ENCODE measurements at places on chromosomes 2 and 18.

DNA sequence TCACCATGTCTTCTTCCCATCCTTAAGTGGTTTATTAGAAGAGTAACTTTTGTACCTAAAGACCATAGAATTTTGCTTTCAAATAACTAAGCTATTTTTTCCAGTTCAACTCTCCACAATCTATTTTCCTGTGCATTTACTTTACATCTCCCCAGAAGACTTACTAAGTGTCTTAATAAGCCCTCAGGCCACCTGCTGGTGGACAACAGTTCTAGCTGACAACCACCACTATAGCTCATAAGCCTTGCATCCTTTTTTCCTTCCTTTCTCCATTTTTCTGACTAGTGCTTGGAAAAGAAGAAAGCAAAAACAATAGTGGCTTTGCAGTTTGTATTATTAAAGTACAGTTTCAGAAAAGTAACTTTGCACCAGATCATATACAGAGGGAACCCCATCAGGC lies 149.5 kb upstream of the TMEM200C start:
- DNase-seq: no peak

DNA sequence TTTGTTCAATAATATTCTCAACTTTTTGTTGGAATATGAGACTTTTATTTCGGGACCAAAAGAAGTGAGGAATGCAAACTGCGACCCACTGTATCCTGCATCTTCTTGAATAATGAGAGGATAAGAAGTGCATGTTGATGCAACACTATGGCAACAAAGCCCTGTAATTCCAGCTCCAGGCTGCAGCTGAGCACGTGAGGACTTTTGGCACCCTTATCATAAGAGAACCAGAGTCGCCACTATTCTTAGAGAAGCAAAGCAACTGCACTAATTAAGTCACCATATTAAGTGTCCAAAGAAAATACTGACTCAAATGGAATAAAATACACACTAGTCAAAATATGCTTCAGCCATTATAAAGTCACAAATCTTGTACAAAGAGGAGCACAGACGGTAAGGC lies 65.8 kb downstream of the FAM210A start:
- DNase-seq: peak; percentile 34

GRCh38 chr2:23460228-23460627 lies 75.2 kb downstream of the KLHL29 start:
- DNase-seq: no peak

GRCh38 chr2:46246790-46247189 lies 50.4 kb upstream of the EPAS1 start:
- no peak for DNase-seq

DNA sequence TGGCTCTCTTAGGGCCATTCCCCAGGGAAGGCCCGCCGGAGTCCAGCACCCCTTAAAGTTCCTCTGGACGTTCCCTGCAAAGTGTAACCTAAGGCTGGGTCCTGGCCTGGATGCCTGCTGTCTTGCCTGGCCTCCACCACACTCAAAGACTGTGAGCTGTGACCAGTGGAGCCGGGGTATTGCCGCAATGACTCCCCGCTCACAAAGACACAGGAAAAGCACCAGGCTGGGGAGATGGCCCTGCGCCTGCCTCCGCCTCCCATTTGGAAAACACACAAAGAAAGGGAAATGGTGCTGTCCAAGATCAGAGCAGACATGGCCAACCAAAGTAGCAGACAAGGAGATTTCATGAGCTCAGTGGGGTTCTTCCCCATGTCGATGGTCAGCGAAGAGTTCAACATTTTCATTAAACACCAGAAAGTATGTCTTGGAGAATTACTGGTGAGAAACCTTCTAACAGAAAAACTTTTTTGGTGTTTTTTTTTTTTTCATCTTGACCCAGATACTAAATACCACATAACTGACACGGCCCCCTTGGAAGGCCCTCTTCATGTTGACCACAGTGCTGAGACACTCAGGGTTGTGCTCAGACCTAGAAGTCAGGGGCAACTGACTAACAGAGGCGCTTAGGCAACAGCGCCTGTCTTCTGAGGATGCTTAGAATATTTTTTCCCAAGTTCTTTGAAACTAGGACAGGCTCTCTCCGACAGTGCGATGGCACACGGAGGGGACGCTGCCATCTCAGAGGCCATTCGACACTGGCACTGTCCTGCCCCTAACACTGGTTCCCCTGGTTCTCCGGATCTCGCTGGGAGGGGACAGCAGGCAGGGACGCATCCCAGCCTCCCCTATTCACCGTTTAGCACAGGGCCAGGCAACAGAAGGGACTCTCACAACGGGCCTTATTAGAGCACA lies 226.4 kb upstream of the ID2 start:
- DNase-seq: no peak

DNA sequence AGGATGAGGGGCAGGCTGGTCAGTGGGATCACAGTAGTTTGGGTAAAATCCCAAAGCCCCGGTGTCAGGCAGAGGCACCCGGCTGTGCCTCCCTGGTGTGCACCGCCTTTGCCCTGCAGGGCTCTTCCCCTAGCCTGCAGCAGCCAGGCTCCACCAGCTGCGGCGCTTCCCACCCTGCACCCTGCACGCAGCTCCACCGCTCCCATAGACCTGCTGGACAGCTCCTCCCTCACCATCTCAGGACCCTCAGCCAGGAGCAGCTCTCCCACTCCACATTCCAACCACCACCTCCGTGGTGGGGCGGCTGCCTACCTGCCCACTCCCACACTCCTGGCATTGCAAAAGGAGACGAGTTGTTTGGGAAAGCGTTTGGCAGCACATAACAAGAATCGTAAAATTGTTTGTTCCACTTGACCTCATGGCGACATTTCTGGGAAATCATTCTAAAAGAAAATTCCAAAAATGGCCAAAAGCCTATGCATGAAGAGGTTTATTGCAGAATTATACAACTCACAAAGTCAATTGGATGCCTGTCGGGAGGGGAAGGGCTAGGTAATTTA lies 287.4 kb upstream of the HDAC4 start:
- peak; percentile 6 for DNase-seq

DNA sequence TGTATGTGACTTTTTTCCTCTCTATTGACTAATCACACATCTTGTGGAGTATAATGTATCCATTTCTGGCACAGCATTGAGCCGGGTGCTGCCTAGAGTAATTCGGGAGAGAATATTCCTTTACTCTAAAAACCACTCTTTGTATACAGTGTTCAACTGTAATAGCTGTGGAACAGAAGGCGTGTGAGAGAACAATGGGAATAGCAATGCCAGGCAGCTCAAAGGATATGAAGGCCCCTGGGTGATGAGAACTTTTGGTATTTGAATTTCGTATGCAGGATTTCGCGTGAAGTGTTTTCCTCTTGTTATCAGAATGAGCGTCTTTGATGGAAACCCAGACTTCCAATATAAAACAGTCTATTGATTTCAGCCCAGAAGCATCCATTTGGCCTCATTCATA lies 84.6 kb upstream of the MAP3K20 start:
- no peak for DNase-seq

- no peak for DNase-seq
Measured at GRCh38 chr2:136057023-136057801, 60.7 kb downstream of the CXCR4 start.

DNA sequence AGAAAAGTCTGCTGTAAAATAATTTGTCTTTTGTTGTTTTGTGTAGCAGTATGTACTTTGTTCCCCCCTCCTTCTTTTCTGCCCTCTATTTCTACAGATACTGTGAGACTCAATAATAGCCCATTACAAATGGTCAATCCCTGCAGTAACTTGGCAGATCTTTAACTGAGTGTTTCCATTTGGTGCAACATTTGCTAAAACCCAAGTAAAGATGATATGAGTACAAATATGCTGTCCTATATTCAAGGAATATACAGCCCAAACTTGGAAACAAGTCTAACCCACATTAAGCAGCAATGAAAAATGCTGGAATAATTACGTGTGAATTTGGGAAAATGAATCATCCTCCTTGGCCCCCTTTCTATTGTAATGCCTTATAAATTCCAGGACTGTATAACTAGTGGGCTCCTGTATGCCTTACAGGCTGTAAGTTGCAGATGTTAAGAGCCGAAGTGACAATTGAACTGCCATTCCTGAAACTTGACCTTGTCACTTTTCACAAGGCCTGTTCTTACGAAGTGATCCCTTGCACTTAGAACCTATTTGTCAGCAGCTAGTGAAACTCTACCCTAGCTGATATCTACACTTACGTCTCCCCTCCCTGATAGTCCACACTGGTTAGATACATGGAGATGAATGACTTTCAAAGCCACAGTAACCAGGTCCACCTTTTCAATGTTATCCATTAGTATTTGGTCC lies 104.9 kb downstream of the IRS1 start:
- no peak for DNase-seq

- no peak for DNase-seq
Measured at GRCh38 chr2:121330921-121331320, 45.9 kb upstream of the TFCP2L1 start.

DNA sequence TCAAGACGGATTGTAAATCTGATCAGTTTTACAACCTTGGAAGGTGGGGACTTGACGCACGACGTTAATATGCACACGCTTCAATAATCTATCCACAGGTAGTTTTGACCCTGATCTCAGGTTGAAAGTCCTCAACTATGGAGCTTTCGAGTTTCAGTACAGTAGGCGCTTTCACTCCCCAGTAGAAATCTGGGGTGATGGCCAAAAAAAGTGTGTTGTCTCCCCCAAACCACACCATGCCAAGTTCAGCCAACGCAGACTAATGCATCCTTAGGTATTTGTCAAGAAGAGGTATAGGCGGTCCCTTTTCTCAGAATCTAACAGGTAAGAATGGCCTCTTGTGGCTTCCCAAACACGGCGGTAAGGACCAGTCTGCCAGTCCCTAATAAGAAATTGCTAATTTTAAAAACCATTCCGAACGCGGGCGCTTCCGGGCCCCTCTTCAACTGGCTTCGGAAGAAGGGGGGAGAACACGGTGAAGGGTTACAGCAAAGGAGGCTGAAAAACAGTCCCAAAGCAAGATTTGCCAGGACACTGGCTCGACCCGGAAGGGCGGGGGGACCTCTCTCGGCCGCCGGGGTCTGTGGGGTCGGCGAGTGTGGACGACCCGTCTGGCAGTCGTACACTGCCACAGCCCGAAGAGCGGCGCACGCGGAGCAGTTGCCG lies 659 bp downstream of the FAM210A start:
- DNase-seq: peak; percentile 36

DNA sequence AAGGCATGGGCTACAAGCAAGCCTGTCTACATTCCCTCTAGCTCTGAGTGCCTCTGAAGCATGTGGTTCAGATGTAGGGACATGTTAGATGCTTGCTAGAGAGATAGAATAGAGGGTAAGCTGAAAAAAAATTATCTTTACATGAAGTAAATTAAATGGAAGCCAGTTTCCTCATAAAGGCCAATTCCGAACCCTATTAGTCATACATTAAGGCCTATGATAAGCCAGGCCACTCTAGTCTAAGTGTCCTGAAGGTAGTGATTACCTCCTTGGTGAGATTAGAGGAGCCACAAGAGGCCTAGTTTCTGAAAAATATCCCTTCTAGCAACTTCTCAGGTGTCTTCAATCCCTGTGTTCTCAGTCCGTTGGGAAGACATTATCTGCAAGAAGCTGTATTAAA lies 72.4 kb upstream of the NPAS2 start:
- DNase-seq: peak; percentile 31

GRCh38 chr2:38706846-38707345 lies 41.0 kb downstream of the GALM start:
- DNase-seq: no peak

DNA sequence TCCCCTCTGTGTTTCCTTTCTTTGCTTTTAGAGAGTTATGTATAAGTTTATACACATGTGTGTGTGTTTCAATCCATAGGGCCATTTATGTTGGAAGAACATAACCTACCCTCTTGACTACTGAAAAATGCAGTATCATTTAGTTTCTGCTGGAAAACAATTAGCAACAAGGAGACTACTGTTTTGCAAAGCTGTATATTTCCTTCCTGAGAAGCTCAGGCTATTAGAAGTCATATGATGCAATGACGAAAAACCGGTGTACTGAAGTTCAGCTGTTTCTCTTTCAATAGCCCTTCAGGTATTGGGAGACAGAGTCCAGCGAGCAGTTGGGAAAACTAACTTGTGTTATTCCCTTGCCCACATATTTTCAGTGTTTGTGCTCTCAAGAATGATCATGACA lies 447.7 kb upstream of the GYPC start:
- DNase-seq: no peak

DNA sequence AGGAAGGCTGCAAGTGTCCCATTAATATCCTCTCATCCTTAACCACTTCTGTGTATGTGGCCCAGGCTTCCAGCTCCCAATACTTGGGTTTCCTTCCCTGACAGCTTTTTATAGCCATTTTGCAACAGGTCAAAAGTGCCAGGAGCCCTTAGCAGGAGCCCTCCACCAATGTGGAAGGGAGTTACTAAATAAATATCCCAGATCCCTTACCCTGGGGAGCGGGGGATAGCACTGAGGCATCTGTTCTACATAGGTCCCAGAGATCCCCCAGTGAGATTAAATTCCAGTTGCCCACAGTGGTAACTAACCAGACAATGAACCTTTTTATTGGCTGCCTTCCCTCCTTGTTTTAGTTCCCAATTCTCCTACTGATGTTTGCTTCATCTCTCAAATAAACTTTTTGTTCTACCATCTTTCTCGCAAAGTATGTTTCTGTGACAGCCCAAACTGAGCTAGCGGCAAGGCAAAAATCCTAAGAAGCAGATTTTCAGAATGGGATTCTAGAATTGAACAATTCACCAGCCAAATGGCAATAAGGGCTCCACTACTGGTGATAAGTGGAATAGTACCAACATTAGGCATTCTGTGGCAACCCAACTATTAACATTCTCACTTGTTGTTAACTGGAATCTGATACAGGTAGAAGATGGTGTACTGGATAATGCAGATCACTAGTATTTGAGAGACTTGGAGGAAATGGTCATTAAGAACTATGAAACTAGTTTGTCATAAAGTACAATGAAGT lies 83.9 kb upstream of the MAPRE2 start:
- DNase-seq: no peak

- DNase-seq: no peak
Measured at GRCh38 chr18:7601246-7601615, 34.1 kb downstream of the PTPRM start.

- no peak for DNase-seq
Measured at GRCh38 chr2:172768401-172768800, 32.8 kb downstream of the RAPGEF4 start.

GRCh38 chr2:22274661-22275060 lies 1110.3 kb upstream of the KLHL29 start:
- no peak for DNase-seq

- DNase-seq: no peak
Measured at GRCh38 chr18:46174342-46175041, 70.3 kb downstream of the HAUS1 start.

DNA sequence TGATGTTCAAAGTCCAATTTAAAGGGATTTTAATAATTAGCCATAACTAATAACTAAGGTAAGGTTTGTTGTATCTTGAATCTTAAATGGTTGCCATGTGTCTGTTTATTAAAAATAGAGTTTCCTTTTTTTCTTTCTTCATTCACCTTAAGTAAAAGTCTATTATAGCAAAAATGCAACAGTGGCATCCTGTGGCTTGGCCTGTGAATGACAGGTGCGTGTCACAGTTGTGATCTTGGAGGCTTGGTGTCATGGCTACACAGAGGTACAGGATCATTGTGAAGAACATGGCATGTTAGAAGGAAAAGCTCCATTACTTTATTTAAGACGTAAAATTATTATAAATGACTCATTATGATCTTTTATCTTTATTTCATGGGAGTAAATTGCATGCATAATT lies 246.1 kb downstream of the BCL2 start:
- DNase-seq: peak; percentile 61

- DNase-seq: no peak
Measured at GRCh38 chr2:41926614-41927580, 120.9 kb upstream of the PKDCC start.

All from large intestine (tissue), 12 donors.